ENCODE measurements at places on chromosomes 2 and 18. TPM values are rescaled to one million over a fixed set of nuclear protein-coding genes. Genes with fewer than 3 reads are reported as not detected.

DNA sequence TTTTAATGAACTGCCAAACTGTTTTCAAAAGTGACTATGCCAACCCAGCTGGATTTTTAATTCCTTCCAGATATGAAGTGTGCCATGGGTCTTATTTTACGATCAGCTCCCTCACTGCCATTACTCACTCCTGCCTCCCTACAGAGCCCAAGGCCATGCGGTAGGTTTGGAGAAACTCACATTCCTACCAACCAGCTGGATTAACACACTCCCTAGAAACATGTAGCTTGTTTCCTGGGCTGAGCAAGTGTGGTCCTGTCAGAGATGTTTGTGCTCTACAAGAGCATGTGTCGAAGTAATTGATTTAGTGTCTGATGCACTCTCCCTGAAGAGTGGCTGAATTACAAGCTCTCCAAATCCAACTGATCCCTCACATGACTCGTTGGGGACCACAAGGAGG, 82.5 kb downstream of the SPP2 start:
- H3K4me1 ChIP-seq = peaks cover 16% of the 10 kb centered on the region
- no peaks in the 10 kb centered on the region for H3K36me3 ChIP-seq
- DNase-seq = no peak

DNA sequence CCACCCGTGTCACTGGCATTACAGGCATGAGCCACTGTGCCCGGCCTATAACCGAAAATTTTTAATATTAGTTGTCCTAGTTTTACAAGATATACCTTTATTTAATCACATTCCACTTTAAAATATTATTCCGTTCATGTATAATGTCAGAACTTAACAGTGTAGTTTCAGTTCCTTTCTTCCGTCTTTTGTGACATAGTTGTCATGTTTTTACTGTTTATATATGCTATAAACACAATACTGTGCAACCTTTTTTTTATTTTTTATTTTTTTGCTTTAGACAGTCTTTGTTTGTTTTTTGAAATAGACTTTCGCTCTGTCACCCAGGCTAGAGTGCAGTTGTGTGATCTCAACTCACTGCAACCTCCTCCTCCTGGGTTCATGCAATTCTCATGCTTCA, 129.5 kb upstream of the TTC27 start:
- H3K27ac ChIP-seq = no peak overlapping the region
- no peaks in the 10 kb centered on the region for H3K4me1 ChIP-seq
- no peak overlapping the region for H3K4me3 ChIP-seq
- no peak for DNase-seq
- H3K36me3 ChIP-seq = peaks cover 6% of the 10 kb centered on the region
- no peaks in the 10 kb centered on the region for H3K27me3 ChIP-seq

DNA sequence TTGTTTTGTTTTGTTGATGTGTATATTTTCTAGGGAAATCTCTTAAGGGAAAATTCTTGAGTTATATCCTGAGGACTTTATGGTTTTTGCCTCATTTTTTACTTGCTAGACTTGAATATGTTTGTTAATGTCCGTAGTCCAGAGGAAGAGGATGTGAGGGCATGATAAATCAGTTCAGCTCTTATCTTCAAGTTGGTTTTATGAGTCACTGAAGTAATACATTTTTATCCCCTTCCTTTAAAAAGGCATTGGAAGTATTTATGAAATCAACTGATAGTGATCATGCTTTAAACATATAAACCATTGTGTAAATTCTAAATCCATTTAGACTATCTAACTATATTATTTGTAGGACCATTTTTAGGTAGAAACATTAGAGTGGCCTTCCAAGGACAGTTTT, 43.9 kb upstream of the CYBRD1 start:
- no peaks in the 10 kb centered on the region for H3K36me3 ChIP-seq
- H3K4me1 ChIP-seq = peaks cover 13% of the 10 kb centered on the region
- H3K4me3 ChIP-seq = no peak overlapping the region
- no peak for DNase-seq
- no peak overlapping the region for H3K27ac ChIP-seq
- no peaks in the 10 kb centered on the region for H3K27me3 ChIP-seq

DNA sequence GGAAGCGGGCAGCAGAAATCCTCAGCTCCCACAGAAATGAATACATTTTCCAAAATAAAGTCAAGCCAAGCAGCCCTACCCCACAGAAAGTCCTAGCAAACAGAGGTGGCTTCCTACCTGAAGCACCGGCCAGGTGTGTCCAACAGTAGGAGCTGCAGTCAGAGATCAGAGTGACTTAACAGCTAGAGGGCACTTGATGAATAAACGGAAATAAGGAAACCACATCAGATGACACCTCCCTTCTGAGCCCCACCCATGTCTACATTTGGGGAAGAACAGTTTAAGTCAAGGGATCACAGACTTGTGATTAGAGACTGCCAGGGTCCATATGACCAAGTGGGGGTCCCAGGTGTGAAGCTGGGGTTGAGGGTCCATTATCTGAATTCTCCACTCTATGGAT, at the start of gene CXCR1:
Gene CXCR1, minus strand, starts transcription at position 172 of the 400 bp plus-strand sequence. CDS start 1,751 bp downstream, outside the sequence.
- no peak for DNase-seq
- H3K27ac ChIP-seq = no peak within 1 kb of the TSS
- no peaks in the 10 kb centered on the region for H3K36me3 ChIP-seq
- H3K4me1 ChIP-seq = no peaks in the 10 kb centered on the region

GRCh38 chr18:9244376-9244775, 90.2 kb upstream of the TWSG1 start:
- H3K27ac ChIP-seq = no peak overlapping the region
- H3K36me3 ChIP-seq = no peaks in the 10 kb centered on the region
- no peak for DNase-seq
- H3K4me1 ChIP-seq = no peaks in the 10 kb centered on the region
- no peaks in the 10 kb centered on the region for H3K27me3 ChIP-seq

GRCh38 chr2:137252934-137253333, 487.6 kb downstream of the THSD7B start:
- H3K4me3 ChIP-seq = no peak overlapping the region
- H3K27me3 ChIP-seq = no peaks in the 10 kb centered on the region
- DNase-seq = no peak
- no peaks in the 10 kb centered on the region for H3K36me3 ChIP-seq

DNA sequence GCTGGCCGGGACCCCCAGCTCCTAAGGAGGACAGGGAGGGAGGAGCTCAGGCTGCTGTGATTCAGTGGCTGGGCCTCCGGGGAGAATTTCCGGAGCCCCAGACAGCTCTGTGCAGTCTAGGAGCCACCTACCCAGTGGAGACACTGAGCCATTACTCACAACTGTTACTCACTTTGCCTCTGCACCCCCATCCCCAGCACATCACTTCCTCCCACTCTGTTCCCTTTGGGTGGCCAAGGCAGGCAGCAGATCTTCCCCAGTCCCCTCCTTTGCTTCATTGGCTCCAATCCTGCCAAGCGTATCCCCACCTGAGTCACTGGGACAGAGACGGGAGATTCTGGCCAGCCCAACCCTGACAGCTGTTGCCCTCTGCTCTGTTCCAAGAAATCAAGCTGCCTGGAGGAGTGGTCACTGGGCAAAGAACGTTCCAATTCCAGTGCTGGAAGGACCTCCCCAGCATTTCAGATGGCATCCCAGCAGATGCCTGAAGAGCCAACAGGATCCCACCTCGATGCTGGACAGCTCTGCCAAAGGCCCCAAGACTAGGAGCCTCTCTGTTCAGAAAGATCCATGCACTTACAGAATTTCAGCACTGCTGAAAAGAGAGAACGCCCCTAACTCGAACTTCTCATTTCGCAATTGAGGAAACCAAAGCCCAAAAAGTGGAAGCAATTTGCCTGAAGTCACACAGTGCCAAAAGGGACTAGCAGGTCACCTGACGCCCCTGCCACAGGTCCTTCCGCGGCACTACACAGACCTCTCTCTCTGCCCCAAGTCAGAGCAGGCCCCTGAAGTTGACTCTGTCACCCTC, 68.3 kb downstream of the TNS1 start:
- H3K36me3 ChIP-seq = no peaks in the 10 kb centered on the region
- no peaks in the 10 kb centered on the region for H3K27me3 ChIP-seq
- H3K4me1 ChIP-seq = peaks cover 5% of the 10 kb centered on the region
- no peak for DNase-seq

GRCh38 chr2:150811259-150811855, 323.9 kb upstream of the RND3 start:
- DNase-seq = no peak
- no peak overlapping the region for H3K27ac ChIP-seq
- H3K4me1 ChIP-seq = no peaks in the 10 kb centered on the region

GRCh38 chr2:174571669-174572323, 25.8 kb downstream of the WIPF1 start:
- no peak for DNase-seq
- no peaks in the 10 kb centered on the region for H3K27me3 ChIP-seq
- no peak overlapping the region for H3K27ac ChIP-seq
- no peak overlapping the region for H3K4me3 ChIP-seq

DNA sequence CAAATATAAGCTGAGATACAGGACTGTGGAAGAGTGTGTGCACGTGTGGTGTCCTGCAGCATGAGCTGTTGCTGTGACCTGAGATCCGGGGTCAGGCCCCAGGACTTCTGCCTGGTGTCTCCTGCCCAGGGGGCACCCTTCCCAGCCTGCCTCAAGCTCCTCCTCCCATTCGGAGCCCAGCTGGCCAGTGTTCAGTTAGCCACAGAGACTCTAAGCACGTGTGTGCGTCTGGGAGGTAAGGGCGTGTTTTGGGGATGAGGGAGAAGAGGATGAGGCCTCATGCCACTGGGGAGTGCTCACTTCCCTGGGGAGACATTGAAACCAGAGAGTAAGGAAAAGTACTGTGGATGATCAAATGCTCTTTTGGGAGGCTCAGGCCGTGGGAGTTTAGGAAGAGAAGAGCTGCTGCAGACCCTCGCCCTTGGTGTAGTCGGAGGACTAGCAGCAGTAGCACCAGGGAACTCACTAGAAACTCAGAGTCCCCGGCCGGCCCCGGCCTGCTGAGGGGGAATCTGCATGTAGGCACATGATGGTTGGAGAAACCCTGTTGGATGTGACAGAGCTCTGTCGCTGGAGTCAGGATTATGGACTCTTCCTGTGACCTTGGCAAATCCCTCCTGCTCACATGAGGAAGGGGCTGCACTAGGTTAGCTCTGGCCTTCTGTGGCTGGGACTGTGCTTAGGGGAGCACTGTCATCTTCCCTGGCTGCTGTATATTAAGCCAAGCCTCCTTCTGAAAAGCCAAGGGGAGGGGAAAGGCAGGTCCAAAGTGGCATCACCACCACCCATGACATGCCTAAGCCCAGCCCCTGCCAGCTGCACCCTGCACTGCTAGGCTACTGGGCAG, 231.1 kb downstream of the DYSF start:
- no peaks in the 10 kb centered on the region for H3K27me3 ChIP-seq
- DNase-seq = no peak
- H3K36me3 ChIP-seq = no peaks in the 10 kb centered on the region
- no peak overlapping the region for H3K27ac ChIP-seq
- no peak overlapping the region for H3K4me3 ChIP-seq
- no peaks in the 10 kb centered on the region for H3K4me1 ChIP-seq

The INPP5D gene
- total RNA-seq = 4.2 TPM

The PLEKHM3 gene
- 19.5 TPM for total RNA-seq

The NIF3L1 gene
- total RNA-seq = 79.8 TPM

The NR4A2 gene
- 0.56 TPM for total RNA-seq

The PROC gene
- 0.25 TPM for total RNA-seq

The FBXO15 gene
- total RNA-seq = 2.8 TPM

The SERPINB4 gene
- total RNA-seq = not detected

The NOSTRIN gene
- total RNA-seq = not detected

Measured in neural progenitor cell (in vitro differentiated cells).